M059J (cell line): ENCODE measurements at places on chromosomes 6 and 20. TPM values are rescaled to one million over a fixed set of nuclear protein-coding genes. Genes with fewer than 3 reads are reported as not detected.
A peak's percentile ranks its signal among the peaks of the same experiment; 100 is the strongest.

GRCh38 chr6:34150766-34151165 is 4.9 kb upstream of the GRM4 start:
- DNase-seq = no peak

DNA sequence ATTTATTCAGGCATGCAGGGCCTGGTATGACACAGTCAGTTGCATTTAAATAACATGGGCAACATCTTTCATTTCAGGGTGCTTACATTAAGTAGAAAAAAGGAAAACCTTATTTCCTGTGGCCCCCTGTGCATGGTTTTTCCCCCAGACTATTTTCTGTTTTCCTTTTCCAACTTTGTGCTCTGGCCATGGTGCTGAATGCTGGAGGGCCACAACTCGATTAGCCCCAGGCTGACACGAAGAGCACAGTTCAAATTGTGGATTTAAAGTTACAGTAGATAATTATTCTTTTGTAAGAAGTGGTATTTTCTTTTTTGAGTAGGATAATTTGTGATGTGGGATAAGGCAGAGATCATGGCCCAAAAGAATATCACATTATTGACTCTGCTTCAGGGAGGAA is 332.0 kb downstream of the HAO1 start:
- no peak for DNase-seq

DNA sequence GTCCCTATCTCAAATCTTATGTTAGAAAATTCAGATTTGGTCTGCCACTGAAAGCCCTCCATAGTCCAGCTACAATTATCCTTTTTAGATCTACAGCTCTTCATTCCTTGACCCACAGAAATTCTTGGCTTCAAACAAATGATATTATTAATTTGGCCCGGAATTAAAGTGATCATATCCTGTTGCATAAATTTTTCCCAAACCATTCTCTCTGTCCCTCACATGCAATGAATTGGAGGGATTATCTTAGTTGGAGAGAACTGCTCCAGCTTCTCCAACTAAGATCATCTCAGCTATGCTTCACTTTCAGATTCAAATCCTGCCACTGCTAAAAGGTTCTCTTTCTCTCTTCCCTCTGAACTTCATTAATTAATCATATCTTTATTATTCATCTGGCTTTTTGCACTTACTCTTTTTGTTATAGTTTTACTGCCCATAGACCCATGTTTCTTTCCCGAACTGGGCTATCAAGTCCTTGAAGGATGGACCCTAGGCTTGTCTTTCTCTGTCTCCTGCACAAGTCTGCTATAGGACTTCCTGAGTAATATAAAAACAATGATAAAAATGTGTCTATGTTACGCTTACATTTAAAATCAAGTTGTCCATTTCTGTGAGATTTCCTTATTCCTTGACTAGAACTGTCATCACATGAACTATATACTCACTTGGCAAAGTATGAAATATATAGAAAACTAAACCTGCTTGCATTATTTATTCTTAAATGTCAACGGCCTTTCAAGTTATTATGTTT is 493.9 kb upstream of the MARCKS start:
- DNase-seq = peak; percentile 41

DNA sequence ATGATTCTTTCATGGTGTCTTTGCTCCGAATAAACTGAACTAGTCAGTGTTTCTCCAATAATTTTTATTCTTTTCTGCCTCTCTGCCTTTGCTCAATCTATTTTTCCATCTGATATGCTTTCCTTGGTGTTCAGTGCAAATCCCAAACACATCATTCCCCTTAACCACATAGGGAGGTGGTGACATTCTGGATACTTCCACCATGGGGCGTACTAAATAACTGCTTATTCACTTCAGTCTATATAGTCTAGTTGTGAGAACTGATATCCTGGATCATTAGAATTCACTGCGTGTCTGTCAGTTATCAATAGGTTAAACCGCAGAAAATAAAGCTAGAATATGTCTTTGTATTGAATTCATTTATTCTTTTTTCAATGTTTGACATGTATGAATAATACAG is 83.1 kb downstream of the KCNQ5 start:
- peak; percentile 16 for DNase-seq

DNA sequence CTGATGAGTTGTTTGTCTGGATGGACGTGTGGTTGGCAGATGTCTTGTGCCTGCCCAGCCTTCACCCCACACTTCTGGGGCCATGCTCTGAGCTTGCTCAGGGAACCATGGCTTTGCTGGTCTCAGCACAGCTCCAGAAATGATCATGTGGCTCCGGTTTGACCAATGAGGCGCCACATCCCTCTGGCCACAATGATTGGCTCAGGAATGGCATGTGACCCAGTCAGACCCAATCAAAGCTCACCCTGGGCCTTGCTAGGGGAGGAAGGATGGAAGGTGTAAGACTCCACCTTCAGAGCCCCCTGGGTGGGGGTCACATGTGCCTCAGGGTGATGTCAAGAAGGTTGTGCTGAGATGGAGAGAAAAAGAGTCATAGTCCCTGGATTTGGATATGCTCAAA is 281.6 kb upstream of the SULF2 start:
- no peak for DNase-seq

The ANKRD6 gene
- 0.57 and 3.6 TPM in 2 replicates for total RNA-seq

The CRIP3 gene
- not detected in 2 replicates for total RNA-seq

The RIMS1 gene
- total RNA-seq = 0.34 and 0.76 TPM in 2 replicates

The GABRR2 gene
- total RNA-seq = 0.25 TPM in 1 of 2 replicates, not detected in the other
